ENCODE measurements at places on chromosomes 6 and 20. TPM values are rescaled to one million over a fixed set of nuclear protein-coding genes. Genes with fewer than 3 reads are reported as not detected.

Gene EDN1
- 0.28 TPM for total RNA-seq

- no peaks in the 10 kb centered on the region for H3K4me1 ChIP-seq
- H3K36me3 ChIP-seq = no peaks in the 10 kb centered on the region
- DNase-seq = no peak
- H3K4me3 ChIP-seq = no peak overlapping the region
These were observed 26.6 kb upstream of the DAAM2 start for GRCh38 chr6:39765508-39766065.

DNA sequence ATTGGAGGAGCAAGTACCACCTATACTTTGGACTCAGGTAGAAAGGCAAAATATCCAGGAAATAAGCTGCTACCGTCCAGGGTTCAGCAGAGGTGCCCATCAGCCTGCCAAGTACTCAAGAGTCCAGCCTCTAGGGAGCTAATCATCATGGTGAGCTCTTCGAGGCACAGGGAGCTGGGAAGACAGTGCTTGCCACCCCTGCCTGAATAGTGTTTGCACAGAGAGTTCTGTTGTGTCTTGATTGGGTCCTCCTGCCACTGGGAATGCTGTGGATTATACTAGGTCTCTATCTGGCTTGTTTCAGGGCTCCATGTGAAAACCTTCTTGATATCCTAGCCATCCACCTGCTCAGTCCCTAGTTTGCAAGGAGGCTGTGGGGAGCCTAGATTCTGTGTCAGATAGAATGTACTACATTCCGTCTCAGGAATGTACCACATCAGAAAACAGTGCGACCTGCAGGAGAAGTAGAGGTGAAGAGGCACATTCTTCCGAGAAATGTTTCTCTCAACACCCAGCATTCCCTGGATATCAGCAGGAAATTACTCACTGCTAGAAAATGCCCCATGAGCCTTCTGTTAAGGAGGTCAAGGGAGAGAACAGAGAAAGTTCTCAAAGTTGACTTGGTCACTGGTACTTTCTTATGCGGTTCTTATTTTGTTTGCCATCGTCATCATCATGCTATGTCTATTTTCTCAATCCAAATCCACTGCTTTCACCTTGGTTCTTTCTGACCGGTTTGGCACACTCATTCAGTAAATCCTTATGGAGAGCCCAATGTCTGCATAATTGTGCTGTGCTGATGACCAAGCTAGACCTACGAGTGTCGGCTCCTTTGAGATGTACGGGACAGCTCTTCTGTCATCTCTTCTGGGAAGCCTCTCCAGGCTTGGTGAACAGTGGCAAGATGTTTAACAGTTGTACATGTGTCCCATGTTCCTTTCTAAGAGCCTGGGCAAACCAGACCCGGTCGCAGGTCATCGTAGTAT lies 30.7 kb downstream of the PTPN1 start:
- DNase-seq = no peak
- H3K36me3 ChIP-seq = peaks cover 13% of the 10 kb centered on the region
- peak overlapping the region; percentile 82 for H3K27ac ChIP-seq
- peaks cover 80% of the 10 kb centered on the region for H3K4me1 ChIP-seq

- H3K36me3 ChIP-seq = no peaks in the 10 kb centered on the region
- no peak overlapping the region for H3K27ac ChIP-seq
- no peaks in the 10 kb centered on the region for H3K4me1 ChIP-seq
- H3K27me3 ChIP-seq = peaks cover 14% of the 10 kb centered on the region
- no peak overlapping the region for H3K4me3 ChIP-seq
These were observed 78.3 kb upstream of the MMS22L start for GRCh38 chr6:97361286-97361685.

DNA sequence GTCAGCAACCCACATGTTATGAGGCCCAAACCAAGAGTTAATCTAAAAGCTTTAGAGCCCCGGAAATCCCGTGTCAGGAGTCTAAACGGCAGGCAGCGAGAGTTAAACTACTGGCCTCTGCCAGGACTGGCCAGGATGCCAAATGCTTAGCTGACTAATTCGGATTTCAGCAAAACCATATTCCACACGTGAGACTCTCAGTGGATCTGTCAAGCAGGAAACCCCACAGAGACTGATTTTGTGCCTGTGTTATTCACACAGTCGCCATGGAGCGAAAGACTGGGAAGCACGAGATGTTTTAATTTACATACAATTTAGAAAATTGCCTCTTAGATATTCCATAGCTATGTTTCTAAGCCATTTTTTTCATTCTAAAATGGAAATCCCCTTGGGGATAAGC lies 152.9 kb downstream of the RNASET2 start:
- H3K36me3 ChIP-seq = peaks cover 21% of the 10 kb centered on the region
- no peaks in the 10 kb centered on the region for H3K27me3 ChIP-seq
- no peak for DNase-seq

Gene THBS2
- not detected for total RNA-seq

GRCh38 chr6:111715321-111715720 lies 109.6 kb upstream of the TRAF3IP2 start:
- peaks cover 99% of the 10 kb centered on the region for H3K4me1 ChIP-seq
- H3K27me3 ChIP-seq = no peaks in the 10 kb centered on the region
- H3K4me3 ChIP-seq = peak overlapping the region; percentile 38
- H3K27ac ChIP-seq = peak overlapping the region; percentile 80

Gene COL19A1
- total RNA-seq = 0.26 TPM

DNA sequence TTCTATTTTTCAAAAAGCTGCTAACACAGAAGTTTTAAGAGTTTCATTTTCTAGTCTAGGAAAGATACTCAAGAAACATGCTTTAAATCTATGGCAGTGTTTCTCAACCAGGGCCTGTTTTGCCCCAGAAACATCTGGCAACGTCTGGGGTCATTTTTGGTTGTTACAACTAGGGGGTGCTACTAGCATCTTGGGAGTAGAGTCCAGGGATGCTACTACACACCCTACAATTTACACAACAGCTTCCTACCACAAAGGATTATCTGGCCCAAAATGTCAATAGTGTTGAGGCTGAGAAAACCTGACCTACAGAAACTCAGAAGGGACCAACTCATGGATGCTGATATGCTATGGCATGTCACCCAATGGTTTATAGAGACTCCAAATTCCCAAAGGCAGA lies 24.4 kb downstream of the SERAC1 start:
- H3K4me3 ChIP-seq = no peak overlapping the region
- DNase-seq = no peak
- no peaks in the 10 kb centered on the region for H3K27me3 ChIP-seq
- H3K36me3 ChIP-seq = peaks cover 11% of the 10 kb centered on the region
- H3K27ac ChIP-seq = no peak overlapping the region
- H3K4me1 ChIP-seq = no peaks in the 10 kb centered on the region

GRCh38 chr20:48187851-48188250 lies 402.6 kb upstream of the SULF2 start:
- H3K27me3 ChIP-seq = peaks cover 7% of the 10 kb centered on the region
- H3K27ac ChIP-seq = no peak overlapping the region
- no peak overlapping the region for H3K4me3 ChIP-seq
- H3K36me3 ChIP-seq = no peaks in the 10 kb centered on the region

DNA sequence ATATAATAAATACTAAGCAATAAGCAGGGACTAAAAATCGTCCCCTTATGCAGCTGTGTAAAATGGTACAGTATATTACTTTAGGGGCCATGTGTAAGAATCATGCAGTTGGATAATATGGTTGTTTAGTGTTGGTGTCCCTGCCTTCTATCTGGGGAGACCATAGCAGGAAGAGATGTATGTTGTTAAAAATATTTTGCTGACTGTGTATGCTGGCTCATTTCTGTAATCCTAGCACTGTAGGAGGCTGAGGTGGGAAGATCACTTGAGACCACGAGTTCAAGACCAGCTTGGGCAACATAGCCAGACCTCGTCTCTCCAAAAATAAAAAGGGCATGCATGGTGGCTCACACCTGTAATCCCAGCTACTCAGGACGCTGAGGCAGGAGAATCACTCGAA lies 5.6 kb downstream of the PANK2 start:
- peaks cover 12% of the 10 kb centered on the region for H3K36me3 ChIP-seq
- H3K4me3 ChIP-seq = peak overlapping the region; percentile 36
- no peak for DNase-seq
- H3K27ac ChIP-seq = peak overlapping the region; percentile 68
- peaks cover 84% of the 10 kb centered on the region for H3K4me1 ChIP-seq
- no peaks in the 10 kb centered on the region for H3K27me3 ChIP-seq

Gene PGC
- not detected for total RNA-seq

GRCh38 chr6:149319422-149319821 lies 1.9 kb downstream of the TAB2 start:
- no peak for DNase-seq
- H3K4me1 ChIP-seq = peaks cover 53% of the 10 kb centered on the region
- peaks cover 11% of the 10 kb centered on the region for H3K36me3 ChIP-seq

DNA sequence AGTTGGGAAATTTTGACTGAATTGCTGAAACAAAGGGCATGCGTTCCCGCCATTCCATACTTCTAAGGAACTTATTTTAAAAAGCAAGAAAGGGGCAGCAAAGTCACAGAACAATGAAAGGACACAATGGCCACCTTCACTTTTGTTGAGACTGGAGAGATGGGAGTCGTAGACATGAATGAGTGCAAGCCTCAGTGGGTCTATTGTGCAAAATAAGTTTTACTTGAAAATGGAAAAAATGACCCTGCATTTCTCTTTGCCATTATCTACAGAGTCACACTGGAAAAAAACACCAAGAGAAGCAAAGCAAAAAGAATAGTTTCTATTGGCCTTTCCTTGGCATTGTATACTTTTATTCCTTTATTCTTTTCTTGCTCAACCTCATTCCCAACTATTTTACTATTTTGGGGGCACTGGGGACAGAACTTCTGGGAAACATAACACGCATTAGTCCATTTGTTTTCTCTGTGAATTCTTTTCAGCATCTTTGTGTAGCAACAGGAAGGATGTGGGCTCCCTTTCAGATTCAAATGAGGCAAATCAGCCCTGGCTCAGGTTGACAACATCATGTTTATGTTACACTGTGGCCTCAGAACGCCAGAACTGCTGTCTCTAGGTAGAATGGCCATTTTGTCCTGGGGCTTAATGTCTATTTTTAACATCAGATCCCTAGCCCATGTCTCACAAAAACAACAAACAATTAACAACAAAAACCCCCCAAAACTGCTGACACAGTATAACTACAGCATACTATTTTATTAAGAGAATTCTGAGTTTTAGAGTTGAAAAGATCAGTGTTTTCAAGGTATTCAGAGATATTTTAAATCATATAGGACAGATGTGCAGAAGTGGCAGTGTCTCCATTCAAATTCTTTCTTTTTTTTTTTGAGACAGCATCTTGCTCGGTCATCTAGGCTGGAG lies 122.2 kb downstream of the FYN start:
- H3K36me3 ChIP-seq = peaks cover 27% of the 10 kb centered on the region
- peaks cover 95% of the 10 kb centered on the region for H3K4me1 ChIP-seq
- peak; percentile 64 for DNase-seq
- peak overlapping the region; percentile 84 for H3K4me3 ChIP-seq

GRCh38 chr6:105917038-105917695 lies 169.0 kb upstream of the PRDM1 start:
- H3K27ac ChIP-seq = no peak overlapping the region
- no peaks in the 10 kb centered on the region for H3K36me3 ChIP-seq
- peaks cover 14% of the 10 kb centered on the region for H3K4me1 ChIP-seq
- DNase-seq = no peak
- peaks cover 7% of the 10 kb centered on the region for H3K27me3 ChIP-seq

GRCh38 chr6:20840675-20841074 lies 306.4 kb downstream of the CDKAL1 start:
- DNase-seq = no peak
- H3K27me3 ChIP-seq = no peaks in the 10 kb centered on the region
- H3K4me1 ChIP-seq = peaks cover 15% of the 10 kb centered on the region
- H3K27ac ChIP-seq = no peak overlapping the region
- no peak overlapping the region for H3K4me3 ChIP-seq

GRCh38 chr6:165090242-165090641 lies 219.2 kb downstream of the C6orf118 start:
- no peak for DNase-seq
- H3K27ac ChIP-seq = no peak overlapping the region
- H3K4me1 ChIP-seq = no peaks in the 10 kb centered on the region
- H3K36me3 ChIP-seq = no peaks in the 10 kb centered on the region

Gene THBD
- not detected for total RNA-seq

- H3K4me3 ChIP-seq = no peak overlapping the region
- H3K27ac ChIP-seq = no peak overlapping the region
- no peak for DNase-seq
- peaks cover 9% of the 10 kb centered on the region for H3K4me1 ChIP-seq
- H3K27me3 ChIP-seq = no peaks in the 10 kb centered on the region
- no peaks in the 10 kb centered on the region for H3K36me3 ChIP-seq
These were observed 96.8 kb downstream of the GMPR start for GRCh38 chr6:16335176-16335575.

DNA sequence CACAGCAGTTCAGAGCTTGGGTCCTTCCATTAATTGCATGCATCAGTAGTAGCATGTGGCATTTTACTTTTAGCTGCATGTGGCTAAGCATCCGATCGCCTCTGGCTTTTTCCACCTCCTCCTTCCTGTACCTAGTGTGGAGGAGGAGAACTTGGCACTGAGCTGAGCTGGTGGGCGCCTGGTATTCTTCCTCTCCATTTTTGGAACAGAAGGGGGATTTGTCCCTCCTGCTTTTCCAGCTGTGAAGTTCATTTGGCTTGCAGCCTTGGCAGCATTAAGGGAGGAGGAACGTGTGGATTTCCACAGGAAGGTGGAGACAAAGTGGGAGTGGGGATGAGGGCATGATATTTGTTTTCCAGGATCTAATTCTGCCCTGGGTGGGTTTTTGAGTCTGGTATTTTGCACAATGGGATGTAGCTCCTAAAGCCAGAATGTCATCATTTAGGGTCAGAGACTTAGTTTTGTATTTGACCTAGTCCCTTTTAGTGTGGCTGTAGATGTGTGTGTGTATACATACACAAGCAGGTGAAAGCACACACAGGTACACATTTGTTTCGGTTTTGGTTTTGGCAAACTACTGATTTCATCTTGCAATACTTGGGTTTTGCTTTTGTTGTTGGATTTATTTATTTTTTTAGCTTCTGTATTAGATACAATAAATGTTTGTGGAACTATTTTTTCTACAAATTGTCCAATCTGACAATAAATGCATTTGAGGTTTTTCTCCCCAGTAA lies 90.0 kb downstream of the SASH1 start:
- H3K4me3 ChIP-seq = no peak overlapping the region
- peaks cover 20% of the 10 kb centered on the region for H3K27me3 ChIP-seq
- H3K27ac ChIP-seq = no peak overlapping the region
- H3K4me1 ChIP-seq = no peaks in the 10 kb centered on the region
- DNase-seq = no peak

- peaks cover 6% of the 10 kb centered on the region for H3K36me3 ChIP-seq
- H3K4me1 ChIP-seq = peaks cover 6% of the 10 kb centered on the region
- DNase-seq = no peak
- H3K27me3 ChIP-seq = no peaks in the 10 kb centered on the region
- no peak overlapping the region for H3K4me3 ChIP-seq
These were observed 135.9 kb downstream of the TMEM242 start for GRCh38 chr6:157187182-157188083.
